ENCODE measurements at places on chromosomes 2 and 18.

DNA sequence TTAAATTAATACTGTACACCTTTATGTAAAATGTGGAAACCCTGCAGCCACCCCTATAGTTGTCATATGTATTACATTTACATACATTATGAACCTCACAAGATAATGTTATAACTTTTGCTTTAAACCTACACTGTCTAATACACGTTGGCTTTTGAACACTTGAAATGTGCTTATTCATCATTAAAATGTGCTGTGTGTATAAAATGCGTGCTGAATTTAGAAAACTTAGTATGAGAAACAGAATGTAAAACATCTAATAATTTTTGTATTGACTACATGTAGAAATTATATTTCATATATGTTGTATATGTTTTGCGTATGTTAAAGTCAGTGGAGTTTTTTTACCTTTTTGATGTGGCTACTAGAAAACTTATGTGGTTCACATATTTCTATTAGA lies 68.8 kb downstream of the MAPRE2 start:
- DNase-seq: no peak

- DNase-seq: no peak
Measured at GRCh38 chr2:47259829-47260228, 104.7 kb upstream of the STPG4 start.

- DNase-seq: no peak
Measured at GRCh38 chr18:8780227-8780626, 74.9 kb downstream of the MTCL1 start.

DNA sequence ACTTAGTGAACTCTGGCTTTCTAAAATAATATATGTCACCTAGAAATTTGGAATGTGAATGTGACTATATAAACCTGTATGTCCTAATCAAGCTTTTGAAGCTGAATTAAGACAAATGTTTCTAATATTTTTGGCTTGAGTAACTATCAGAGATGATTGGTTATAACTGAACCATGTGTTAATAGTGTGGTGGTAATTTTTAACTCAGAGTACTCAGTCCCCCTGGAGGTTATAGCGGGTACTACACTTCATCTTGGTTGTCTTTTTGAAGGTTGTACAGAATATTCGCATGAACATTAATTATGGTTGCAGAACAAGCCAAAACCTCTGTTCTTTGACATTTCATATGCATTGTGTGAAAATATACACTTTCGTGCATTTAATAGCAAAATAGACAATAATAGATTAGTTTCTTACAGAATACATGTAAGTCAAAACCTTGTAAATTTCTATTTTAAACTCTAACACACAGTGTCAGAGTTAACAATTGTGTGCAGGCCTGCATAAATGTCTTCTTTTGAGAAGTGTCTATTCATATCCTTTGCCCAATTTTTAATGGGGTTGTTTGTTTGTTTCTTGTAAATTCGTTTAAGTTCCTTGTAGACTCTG lies 86.0 kb downstream of the OSBPL6 start:
- DNase-seq: no peak

DNA sequence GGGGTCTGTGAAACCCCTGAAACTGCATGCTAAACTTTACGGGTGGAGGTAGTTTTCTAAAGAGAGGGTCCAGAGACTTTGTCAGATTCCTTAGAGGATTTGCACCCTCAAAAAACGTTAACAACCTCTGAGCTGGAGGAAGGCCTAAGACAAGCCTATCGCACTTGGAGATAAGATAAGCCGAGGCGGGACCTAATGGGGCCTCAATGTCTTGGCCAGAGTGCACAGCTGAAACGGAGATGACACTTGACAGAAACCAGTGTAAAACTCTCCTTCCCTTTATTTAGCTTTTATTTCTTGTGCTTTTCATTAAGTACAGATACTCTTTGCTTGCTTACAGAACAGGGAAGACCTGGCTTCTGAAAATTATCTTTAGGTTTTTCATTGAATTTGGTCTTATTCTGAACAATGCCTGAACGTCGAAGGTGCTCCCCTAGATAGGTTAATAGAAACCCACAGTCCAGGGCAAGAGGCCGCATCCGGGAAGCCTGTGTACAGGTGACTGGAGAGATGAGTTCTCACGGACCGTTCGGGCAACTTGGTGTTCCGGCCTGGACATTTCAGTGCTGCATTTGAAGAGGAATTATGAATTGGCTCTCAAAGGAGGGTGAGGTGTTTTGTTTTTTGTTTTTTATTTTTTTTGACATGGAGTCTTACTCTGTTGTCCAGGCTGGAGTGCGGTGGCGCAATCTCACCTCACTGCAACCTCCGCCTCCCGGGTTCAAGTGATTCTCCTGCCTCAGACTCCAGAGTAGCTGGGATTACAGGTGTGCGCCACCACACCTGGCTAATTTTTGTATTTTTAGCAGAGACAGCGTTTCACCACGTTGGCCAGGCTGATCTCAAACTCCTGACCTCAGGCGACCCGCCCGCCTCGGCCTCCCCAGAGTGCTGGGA lies 49.7 kb downstream of the SH3BP4 start:
- no peak for DNase-seq

- no peak for DNase-seq
Measured at GRCh38 chr2:102508863-102509262, 35.8 kb downstream of the SLC9A4 start.
